T-helper 1 cell treated with Interleukin-12 subunit alpha and Interleukin-12 subunit beta and Interleukin-4 antibody, amounts not matched to agents 30 ng/mL and 1 ng/mL, for 36 hours (primary cell): ENCODE measurements at places on chromosomes 3 and 15. TPM values are rescaled to one million over a fixed set of nuclear protein-coding genes. Genes with fewer than 3 reads are reported as not detected.

The ITIH1 gene
- total RNA-seq, result not detected in 2 replicates

The NEK10 gene
- total RNA-seq, result 0.61 and 1.4 TPM in 2 replicates

The GPR62 gene
- total RNA-seq, result not detected in 2 replicates

The SLC9C1 gene
- total RNA-seq, result not detected in 2 replicates

The APBA2 gene
- 4.4 and 5.8 TPM in 2 replicates for total RNA-seq

The ZNF501 gene
- 1.2 and 2.5 TPM in 2 replicates for total RNA-seq

The KBTBD13 gene
- total RNA-seq, result not detected in 2 replicates

The HHLA2 gene
- 3.3 and 3.4 TPM in 2 replicates for total RNA-seq

The TMC3 gene
- not detected in 2 replicates for total RNA-seq
